ENCODE measurements at places on chromosomes 7 and 10. TPM values are rescaled to one million over a fixed set of nuclear protein-coding genes. Genes with fewer than 3 reads are reported as not detected.

WDFY4 gene
- 2.2 TPM for total RNA-seq

DLX6 gene
- 0.32 TPM for total RNA-seq

GSTO2 gene
- total RNA-seq: 19.7 TPM

TBC1D12 gene
- total RNA-seq: 20.2 TPM

NPC1L1 gene
- 0.82 TPM for total RNA-seq

DLX5 gene
- total RNA-seq: 0.89 TPM

CHST15 gene
- 4.8 TPM for total RNA-seq

COG5 gene
- 47.7 TPM for total RNA-seq

NUTM2D gene
- 7.0 TPM for total RNA-seq

ZPBP gene
- total RNA-seq: not detected

RAB19 gene
- 7.3 TPM for total RNA-seq

NODAL gene
- not detected for total RNA-seq

TACR2 gene
- 9.5 TPM for total RNA-seq

MOGAT3 gene
- 66.2 TPM for total RNA-seq

ARHGAP19 gene
- total RNA-seq: 5.9 TPM

AOC1 gene
- 756 TPM for total RNA-seq

NOLC1 gene
- total RNA-seq: 40.1 TPM

IGFBP3 gene
- 27.0 TPM for total RNA-seq

PPP1R9A gene
- 30.8 TPM for total RNA-seq
